Stimulated activated CD4-positive, alpha-beta T cell treated with anti-CD3 and anti-CD28 coated beads, TNF-alpha, amount 100 ng/mL, for 24 hours (primary cell): ENCODE measurements at places on chromosomes 11 and 22.
A peak's percentile ranks its signal among the peaks of the same experiment; 100 is the strongest.

GRCh38 chr11:93017821-93018690 is 48.6 kb downstream of the MTNR1B start:
- no peak for DNase-seq

DNA sequence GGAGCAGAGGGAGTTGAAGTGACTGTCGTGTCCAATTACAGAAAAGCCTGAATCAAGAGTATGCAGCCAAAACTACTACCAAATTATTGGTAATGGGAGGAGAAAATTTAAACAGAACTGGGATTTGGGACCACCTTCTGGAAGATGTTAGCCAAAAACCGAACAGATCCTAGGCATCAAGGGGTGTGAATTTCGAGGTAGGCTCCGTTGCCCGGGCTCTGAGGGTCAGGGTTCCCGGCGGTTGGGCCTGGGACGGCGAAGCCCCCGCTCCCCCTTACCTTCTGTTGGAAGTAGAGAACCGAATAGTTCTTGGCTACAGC is 313 bp downstream of the PRCP start:
- DNase-seq = no peak

DNA sequence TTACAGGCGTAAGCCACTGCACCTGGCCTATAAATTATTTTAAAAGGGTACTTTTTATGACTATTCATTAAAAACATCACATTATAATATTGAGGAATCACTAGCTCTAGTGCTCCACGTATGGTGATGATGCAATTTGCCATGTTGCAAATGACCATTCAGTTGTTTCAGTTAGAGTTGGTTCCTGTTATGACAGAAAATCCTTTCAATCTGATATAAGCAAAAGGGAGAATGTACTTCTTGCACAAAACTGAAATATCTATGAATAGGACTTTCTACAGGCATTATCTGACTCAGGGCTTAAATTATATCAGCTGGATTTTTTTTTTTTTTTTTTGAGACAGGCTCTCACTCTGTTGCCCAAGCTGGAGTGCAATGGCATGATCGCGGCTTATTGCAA is 45.6 kb upstream of the RRM1 start:
- DNase-seq = no peak

DNA sequence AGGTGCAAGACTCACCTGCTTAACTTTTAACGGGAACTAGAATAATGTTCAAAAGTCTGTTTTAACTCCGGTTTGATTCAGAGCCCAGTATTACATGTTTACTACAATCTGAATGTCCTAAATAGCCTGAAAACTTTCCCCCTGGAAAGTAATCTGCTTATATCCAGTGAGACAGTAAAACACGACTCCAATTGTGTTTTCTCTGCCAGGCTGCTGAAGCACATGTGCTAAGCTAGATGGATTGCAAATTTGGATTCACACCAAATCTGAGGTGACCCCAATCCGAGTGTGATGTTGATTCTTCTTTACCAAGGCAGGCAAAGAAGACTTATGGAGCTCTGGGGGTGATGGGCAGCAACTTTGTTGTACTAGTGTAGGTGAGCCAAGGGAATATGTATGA is 158.7 kb upstream of the PDGFD start:
- DNase-seq = no peak

DNA sequence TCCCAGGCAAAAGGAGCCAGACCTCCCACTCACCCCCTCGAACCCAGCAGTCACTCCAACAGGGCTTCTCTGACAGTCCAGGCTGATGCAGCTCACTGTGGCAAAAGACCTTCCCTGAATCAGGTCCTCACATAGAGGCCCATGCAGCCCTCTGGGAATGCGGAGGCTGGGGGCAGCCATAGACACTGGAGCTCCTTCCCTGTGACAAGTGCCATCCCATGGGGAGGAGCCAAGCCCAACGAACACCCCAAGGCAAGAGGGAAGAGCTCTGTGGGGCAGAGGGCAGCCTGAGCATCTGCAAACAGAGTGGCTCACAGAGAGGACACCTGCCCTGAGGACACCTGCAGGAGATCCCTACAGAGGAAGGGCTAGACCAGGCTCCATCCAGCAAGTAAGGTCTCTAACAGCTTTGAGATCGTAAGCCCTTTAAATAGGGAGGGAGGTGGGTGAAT is at the start of gene LINC01488:
TSS of gene LINC01488 (plus strand) at position 271 of the 452 bp plus-strand sequence.
- DNase-seq = no peak

- DNase-seq = no peak
These were observed 117.5 kb upstream of the TOP3B start for GRCh38 chr22:22099833-22100812.

DNA sequence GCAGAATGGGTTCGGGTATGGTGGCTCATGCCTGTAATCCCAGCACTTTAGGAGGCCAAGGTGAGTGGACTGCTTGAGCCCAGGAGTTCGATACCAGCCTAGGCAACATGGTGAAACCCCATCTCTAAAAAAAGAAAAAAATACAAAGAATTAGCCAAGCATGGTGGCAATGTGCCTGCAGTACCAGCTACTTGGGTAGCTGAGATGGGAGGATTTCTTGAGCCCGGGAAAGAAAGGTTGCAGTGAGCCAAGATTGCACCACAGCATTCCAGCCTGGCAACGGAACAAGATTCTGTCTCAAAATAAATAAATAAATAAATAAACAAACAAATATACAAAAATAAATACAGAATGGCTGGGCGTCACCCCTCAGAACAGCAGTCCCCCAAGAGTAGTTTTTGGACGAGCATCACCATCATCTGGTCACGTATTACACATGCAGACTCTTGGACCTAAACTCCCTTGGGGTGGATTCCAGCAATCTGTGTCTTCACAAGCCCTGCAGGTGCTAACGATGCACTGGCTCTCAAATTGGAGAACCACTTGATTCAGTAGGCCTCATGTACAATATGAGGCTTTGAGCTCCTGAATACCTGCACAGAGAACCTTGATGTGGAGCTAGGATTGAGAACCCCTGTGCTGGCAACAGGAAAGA is 33.5 kb downstream of the CLMP start:
- DNase-seq = no peak

GRCh38 chr22:49769691-49770546 is 57.8 kb downstream of the BRD1 start:
- no peak for DNase-seq

GRCh38 chr11:120801801-120802689 is 221.9 kb upstream of the TBCEL start:
- peak; percentile 43 for DNase-seq

- no peak for DNase-seq
These were observed 12.9 kb downstream of the DPP3 start for GRCh38 chr11:66493130-66493529.

GRCh38 chr11:121437018-121437685 is 15.0 kb upstream of the SORL1 start:
- no peak for DNase-seq

- DNase-seq = no peak
These were observed 13.2 kb downstream of the SLC25A18 start for GRCh38 chr22:17576470-17576869.

- no peak for DNase-seq
These were observed 6.2 kb downstream of the MRGPRD start for GRCh38 chr11:68974421-68975194.

DNA sequence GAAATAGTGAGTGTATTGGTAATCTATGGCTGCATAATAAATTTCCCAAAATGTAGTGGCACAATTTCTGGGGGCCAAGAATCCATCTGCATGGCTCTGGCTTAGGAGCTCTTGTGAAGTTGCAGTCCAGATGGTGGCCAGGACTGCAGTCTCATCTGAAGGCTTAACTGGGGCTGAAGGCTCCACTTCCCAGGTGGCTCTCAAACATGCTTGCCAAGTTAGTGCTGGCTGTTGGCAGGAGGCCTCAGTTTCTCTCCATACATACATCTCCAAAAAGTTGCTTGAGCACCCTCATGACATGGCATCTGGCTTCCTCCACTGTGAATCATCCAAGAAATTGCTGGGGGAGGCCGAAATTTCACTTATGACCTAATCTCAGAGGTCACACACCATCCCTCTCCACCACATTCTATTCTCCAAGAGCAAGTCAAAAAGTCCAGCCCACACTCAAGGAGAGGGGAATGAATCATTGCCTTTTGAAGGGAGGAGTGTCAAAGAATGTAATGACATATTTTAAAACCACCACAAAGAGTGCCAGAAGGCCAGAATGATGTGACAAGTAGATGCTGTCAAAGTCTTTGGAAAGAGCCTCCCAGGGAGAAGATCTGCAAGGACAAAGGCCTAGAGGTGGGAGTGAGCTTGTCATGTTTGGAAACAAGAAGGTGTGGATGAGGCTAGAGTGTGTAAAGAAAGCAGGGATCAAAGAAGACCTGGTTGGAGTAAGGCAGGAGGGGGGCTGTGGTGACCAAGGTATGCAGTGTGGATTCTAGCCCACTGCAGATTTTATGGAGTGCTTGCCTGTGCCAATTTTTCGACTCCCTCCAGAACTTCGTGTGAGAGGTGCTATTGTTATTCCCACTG is 566.2 kb downstream of the MIAT start:
- DNase-seq = no peak

- DNase-seq = no peak
These were observed 20.6 kb downstream of the MRPL23 start for GRCh38 chr11:1967641-1968225.

DNA sequence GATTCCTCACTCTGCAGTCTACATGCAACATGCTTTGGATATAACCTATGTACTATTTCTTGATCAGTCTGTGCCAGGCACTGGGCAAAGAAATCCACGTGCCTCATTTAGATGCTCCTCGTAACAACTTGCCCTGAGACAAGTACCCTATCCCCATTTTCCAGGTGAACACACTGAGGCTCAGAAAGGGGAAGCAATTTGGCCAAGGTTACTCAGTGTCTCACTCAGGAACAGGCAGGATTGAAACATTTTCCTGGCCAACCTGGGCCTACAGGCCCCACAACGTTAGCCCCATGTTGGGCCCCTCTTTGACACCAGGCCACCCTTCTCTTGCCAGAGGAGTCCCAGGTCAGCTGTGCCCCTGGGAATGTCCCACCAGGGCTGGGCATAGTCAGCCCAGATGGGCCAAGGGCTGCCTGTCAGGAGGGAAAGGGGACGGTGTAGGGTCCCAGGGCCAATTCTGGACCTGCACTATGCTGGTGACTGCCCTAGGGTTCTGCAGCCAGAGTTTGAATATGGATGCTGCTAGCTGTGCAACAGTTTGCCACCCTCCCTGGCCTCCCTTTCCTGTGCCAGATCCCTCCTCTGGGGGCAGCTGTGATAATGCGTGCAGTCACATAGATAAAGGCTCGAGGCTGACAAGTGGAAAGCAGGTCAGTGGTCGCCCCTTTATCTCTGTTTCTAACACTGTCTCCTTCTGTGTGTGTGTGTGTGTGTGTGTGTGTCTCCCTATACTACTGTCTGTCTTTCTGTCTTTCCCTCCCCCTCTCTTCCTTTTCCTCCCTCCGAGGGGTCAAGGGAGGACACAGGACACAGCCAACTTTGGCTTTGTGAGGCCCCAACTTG is 10.4 kb upstream of the EMID1 start:
- no peak for DNase-seq

GRCh38 chr11:78829146-78829545 is 254.5 kb upstream of the NARS2 start:
- no peak for DNase-seq

- no peak for DNase-seq
These were observed 2.5 kb upstream of the OR51B5 start for GRCh38 chr11:5345831-5346230.

GRCh38 chr11:34213366-34213765 is 107.9 kb downstream of the NAT10 start:
- no peak for DNase-seq

DNA sequence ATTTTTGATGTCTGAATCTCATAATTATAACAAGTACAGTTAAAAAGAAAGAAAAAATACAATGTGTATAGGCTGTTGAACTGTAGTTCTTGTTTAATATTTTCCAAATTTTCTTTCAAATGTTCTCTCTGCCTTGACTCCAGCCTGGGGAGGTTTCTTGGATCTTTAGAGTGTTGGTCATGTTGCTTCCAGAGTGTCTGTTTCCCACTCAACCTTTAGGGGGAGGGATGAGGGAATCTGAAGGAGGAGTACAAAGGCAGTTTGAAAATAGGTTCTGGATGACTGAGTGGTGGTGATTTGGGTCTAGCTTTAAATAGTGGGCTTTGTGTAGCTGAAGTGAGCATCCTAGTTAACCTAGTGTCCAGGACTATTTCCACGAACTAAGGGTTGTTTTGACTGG is 2.0 kb downstream of the CTNND1 start:
- DNase-seq = no peak

GRCh38 chr11:35214792-35215193 is 75.8 kb downstream of the CD44 start:
- DNase-seq = peak; percentile 37

DNA sequence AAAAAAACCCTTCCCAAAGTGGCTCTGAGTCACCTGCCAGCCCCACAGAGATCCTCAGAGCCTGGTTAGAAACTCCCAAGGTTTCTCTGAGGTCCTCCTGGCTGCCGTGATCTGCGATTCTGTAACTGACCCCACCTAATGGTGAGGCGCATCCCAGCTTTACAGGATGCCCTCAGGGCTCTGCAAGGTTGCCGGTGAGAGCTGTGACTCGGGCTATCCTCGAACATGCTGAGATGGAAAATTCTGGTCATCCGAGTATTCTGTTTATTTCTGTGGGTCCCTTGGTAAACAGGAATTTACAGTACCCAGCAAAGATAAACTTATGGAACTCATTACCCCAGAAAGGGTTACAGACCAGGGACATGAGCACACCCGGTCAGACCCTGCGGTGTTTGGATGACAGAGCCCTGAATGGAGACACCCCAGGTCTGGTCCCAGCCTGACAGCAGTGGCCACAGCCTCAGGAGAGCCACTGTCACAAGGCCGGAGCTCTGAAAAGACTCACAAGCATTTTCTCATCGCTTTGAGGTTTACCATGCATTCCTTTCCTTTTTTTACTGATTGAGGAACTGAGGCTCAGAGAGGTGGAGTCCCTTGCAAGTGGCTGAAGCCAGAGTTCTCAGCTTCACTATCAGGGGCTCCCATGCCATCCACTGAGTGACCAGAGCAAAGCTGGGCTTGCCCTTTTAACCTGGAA is 22.2 kb downstream of the LIF start:
- DNase-seq = no peak

- no peak for DNase-seq
These were observed 2.3 kb downstream of the SCUBE2 start for GRCh38 chr11:9089061-9089460.

- DNase-seq = no peak
These were observed 33.1 kb downstream of the PHLDB1 start for GRCh38 chr11:118640332-118641154.

DNA sequence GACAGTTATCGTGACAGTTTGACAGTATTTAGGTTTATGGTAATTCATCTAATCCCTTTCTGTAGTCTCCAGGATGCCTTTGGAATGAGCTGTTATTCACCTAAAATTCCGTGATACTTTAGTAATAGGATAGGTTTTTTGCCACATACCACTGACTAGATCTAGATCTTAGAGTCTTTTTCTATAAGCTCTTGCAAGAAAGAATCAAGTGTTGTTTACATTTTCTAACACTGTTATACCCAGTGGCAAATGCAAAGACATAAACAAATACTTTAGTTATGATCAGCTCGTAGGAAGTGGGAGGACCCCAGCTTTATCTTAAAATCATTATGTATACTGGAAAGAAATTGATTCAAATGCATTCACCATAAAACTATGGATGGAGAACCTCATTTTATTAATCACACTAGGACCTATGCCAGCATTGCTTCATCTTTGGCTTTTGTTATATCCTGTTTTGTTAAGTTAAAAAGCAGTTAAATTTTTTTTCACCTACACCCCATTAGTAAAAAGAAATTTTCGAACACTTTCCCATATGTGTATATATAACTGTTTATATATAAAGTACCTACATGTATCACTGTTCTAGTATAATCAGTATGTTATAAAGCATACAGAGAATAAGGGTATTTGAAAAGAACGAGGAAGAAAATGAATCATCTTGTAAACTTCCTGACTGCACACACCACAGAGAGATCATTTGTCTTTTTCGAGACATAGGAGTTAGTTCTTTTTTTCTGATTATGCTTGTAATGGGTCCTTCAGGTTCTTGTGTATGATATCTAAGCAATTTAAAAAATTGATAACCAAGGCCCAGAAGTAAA is 60.9 kb downstream of the PDHX start:
- DNase-seq = no peak
